Neural progenitor cell (in vitro differentiated cells): ENCODE measurements at places on chromosomes 1 and 21. TPM values are rescaled to one million over a fixed set of nuclear protein-coding genes. Genes with fewer than 3 reads are reported as not detected.

GJB4 gene
- not detected in 2 replicates for total RNA-seq

- H3K4me3 ChIP-seq = no peak overlapping the region
- no peaks in the 10 kb centered on the region for H3K27me3 ChIP-seq
- no peak for DNase-seq
- no peaks in the 10 kb centered on the region for H3K4me1 ChIP-seq
Observed at GRCh38 chr1:213613549-213613948, 374.2 kb upstream of the PROX1 start.

GRCh38 chr1:30600258-30600657 lies 123.1 kb downstream of the MATN1 start:
- no peak overlapping the region for H3K4me3 ChIP-seq
- H3K27me3 ChIP-seq = peaks cover 5% of the 10 kb centered on the region
- H3K36me3 ChIP-seq = no peaks in the 10 kb centered on the region
- no peaks in the 10 kb centered on the region for H3K4me1 ChIP-seq

GPR25 gene
- not detected in 2 replicates for total RNA-seq

CAMSAP2 gene
- 28.2 and 43.9 TPM in 2 replicates for total RNA-seq

DNA sequence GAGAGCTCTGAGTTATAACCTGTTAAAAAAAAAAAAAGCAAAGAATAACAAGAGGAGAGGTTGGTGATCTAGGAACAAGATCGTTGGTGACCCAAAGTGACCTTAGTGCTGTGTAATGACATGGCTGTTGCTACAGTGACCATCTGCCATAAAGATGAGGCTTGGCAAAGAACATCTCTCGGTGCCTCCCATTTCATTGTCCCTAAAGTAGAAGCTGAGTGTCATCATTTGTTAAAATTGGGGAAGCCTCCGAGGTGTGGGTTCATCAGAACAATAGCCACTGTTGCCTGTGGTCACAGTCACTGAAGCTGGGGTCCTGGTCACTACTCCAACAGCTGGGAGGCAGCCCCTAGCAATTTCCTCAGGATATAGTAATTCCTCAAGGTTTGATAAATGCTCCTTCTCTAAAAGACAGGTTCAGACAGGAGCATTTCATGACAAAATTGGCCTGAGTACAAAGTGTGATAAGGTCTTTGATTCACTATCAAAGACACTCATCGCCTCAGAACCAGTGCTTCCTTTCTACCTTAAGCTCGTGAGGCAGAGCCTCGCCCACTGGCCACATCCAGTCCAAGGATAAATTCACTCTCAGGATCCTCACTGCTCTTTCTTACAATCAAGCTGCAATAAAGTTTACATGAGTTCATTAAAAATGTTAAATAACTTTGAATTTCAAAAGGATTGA lies 81.9 kb upstream of the RGS2 start:
- no peak for DNase-seq
- no peak overlapping the region for H3K4me3 ChIP-seq
- H3K4me1 ChIP-seq = no peaks in the 10 kb centered on the region
- no peak overlapping the region for H3K27ac ChIP-seq
- H3K36me3 ChIP-seq = no peaks in the 10 kb centered on the region
- H3K27me3 ChIP-seq = no peaks in the 10 kb centered on the region

DNA sequence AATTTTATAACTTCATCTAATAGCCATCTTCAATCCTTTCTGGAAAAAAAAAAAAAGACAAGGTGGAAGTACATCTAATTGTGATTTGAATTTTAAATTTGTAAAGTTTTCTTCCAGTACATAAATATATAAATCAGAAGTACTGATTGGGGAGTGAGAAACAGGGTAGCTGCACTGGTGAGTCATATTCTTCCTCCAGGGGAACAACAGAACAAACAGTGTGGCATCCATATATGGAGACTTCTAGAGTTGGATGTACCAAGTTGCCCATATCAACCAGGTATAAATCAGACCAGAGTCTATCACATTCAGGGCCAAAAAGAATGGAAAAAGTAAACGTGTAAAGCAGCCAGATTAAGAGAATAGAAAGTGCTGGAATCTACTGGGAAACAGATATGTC lies 66.0 kb upstream of the NRIP1 start:
- H3K27me3 ChIP-seq = no peaks in the 10 kb centered on the region
- no peak overlapping the region for H3K27ac ChIP-seq
- no peaks in the 10 kb centered on the region for H3K4me1 ChIP-seq
- no peak overlapping the region for H3K4me3 ChIP-seq
- no peaks in the 10 kb centered on the region for H3K36me3 ChIP-seq
- no peak for DNase-seq

GRCh38 chr1:15755646-15756040 lies 3.0 kb upstream of the FBLIM1 start:
- no peak for DNase-seq

DNA sequence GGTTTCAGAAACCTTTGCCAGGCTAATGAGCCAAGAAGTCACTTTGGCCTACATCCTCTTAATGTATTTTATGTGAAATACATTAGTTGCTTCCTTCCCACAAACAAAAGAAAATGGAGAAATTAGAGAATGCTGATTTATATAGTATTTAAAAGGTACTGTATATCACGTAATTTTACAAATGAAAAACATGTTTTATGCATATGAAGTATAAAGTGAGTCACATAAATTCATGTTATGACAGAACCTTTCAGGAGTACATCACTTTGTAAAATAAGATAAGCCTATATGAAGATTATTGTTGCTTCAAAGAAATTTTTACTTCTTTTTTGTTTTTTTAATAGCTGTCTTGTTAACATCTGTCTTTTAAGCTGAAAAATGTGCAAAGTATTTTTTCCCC lies 4.6 kb downstream of the DR1 start:
- H3K27me3 ChIP-seq = no peaks in the 10 kb centered on the region
- H3K4me1 ChIP-seq = peaks cover 22% of the 10 kb centered on the region
- H3K4me3 ChIP-seq = no peak overlapping the region

DNA sequence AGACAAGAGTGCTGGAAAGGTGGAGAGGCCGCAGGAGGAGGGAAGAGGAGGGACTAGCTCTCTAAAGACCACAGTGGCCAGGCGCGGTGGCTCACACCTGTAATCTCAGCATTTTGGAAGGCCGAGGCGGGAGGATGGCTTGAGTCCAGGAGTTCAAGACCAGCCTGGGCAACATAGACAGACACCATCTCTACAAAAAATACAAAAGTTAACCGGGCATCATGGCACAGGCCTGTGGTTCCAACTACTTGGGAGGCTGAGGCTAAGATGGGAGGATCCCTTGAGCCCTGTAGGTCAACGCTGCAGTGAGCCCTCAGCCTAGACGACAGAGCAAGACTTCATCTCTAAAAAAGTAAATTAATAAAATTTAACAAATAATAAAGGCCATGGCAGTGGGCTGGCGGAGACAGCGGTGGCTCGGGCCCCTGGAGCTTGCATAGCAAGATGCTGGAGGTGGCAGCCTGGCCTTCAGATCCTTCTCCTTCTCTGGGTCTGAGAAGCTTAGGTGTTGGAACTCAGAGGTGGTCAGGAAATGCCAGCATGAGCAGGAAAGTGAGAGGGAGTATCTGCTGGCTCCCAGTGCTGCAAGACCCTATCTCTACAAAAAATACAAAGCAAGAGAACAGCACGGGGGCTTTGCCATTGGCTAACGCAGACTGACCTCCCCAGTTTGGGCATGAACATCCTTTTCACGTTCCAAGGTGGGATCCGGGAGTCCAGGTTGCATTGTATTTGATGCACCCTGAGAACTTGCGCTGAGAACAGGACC lies 10.7 kb downstream of the WNT3A start:
- H3K4me3 ChIP-seq = no peak overlapping the region
- H3K36me3 ChIP-seq = no peaks in the 10 kb centered on the region
- no peak for DNase-seq
- H3K27ac ChIP-seq = no peak overlapping the region

TDRKH gene
- 26.3 and 30.4 TPM in 2 replicates for total RNA-seq

GJB5 gene
- total RNA-seq = not detected in 2 replicates

CD1C gene
- total RNA-seq = not detected in 2 replicates

- peak overlapping the region; percentile 62 for H3K27ac ChIP-seq
- DNase-seq = no peak
- peaks cover 30% of the 10 kb centered on the region for H3K27me3 ChIP-seq
- H3K4me3 ChIP-seq = peak overlapping the region; percentile 89
- H3K36me3 ChIP-seq = no peaks in the 10 kb centered on the region
Observed at GRCh38 chr1:173715538-173715844, 710 bp downstream of the KLHL20 start.

HSD3B1 gene
- total RNA-seq = not detected in 2 replicates

DNA sequence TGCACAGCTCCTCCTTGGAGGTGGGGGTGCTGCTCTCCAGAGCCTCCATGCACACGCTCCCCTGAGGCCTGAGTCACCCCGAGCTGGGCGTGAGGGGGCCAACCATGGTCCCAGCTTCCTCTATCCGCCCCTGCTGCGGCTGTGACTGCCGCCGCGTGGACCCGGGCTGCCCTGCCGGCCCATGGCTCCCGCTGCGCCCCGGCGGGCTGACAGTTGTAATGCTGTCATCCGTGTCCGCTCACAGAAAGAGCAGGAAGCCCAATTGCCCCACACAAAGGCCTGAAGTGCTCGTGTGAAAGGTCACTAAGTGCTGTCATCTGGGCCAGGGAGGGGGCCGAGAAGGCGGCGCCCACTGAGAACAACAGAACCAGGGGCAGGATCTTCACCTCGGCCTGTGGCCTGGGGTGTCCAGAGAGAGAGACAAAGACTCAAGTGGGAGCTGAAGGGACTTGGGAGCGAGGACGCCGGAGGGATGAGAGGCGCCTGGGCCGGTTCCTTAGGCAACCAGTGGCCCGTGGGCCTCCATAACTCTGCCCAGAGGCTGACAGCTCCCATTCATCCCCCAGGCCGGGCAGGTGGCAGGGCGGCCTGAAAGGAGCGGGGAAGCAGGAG lies 31.5 kb downstream of the OLIG1 start:
- peaks cover 11% of the 10 kb centered on the region for H3K4me1 ChIP-seq
- peaks cover 28% of the 10 kb centered on the region for H3K27me3 ChIP-seq
- DNase-seq = peak; percentile 49
- no peak overlapping the region for H3K4me3 ChIP-seq
